Ovary (tissue), 10 donors: ENCODE measurements at places on chromosomes 2 and 18. TPM values are rescaled to one million over a fixed set of nuclear protein-coding genes. Genes with fewer than 3 reads are reported as not detected.

GRCh38 chr18:67969458-67969857 lies 452.9 kb upstream of the DSEL start:
- no peak for DNase-seq
- no peaks in the 10 kb centered on the region for H3K36me3 ChIP-seq
- no peak overlapping the region for H3K27ac ChIP-seq
- no peaks in the 10 kb centered on the region for H3K27me3 ChIP-seq
- H3K4me1 ChIP-seq: no peaks in the 10 kb centered on the region

- H3K4me3 ChIP-seq: no peak overlapping the region
- H3K27me3 ChIP-seq: no peaks in the 10 kb centered on the region
- no peak for DNase-seq
- H3K36me3 ChIP-seq: no peaks in the 10 kb centered on the region
- no peak overlapping the region for H3K27ac ChIP-seq
- no peaks in the 10 kb centered on the region for H3K4me1 ChIP-seq
These were observed 667.9 kb downstream of the BCL11A start for GRCh38 chr2:59885541-59885940.

DNA sequence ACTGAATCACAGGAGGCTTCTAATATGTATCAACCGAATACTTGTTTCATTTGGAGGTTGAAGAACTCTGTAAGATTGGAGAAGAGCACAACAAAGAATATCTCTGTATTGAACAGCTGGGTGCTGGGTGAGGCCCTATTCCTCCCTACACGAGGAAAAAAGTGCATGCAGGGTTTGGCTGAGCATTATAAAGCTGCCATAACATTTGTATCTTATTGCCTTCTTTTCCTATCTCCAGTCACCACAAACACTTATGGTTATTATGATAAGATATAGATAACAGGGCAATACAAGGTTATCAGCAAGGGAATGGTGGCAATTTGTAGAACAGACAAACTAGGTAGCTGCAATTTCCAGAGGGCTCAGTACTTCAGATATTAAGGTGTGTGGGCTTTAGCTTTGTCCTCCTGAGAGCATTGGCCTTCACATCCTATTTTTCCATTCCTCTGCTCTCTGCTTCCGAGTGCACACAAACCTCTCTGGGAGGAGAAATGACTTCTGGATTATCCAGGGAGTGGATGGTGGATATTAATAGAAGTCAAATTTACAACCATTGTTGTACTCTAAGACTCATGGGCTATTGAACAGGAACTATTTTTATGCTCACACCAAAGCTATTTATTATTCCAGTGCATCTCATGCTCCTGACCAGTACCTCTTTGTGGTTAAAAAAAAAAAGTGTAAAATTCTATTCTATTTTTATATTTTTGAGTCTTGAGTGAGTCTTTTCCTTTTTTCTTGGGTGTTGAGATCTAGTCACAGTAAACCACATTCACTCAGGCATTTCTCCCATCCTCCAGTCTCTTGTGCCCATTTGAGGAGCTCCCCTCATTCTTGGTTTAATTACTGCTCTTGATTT lies 248.4 kb downstream of the ETAA1 start:
- no peak overlapping the region for H3K27ac ChIP-seq
- no peak for DNase-seq
- H3K4me1 ChIP-seq: peaks cover 10% of the 10 kb centered on the region
- H3K4me3 ChIP-seq: no peak overlapping the region
- H3K27me3 ChIP-seq: no peaks in the 10 kb centered on the region

LINC00305 gene
- not detected for total RNA-seq

GRCh38 chr18:68340606-68341005 lies 374.3 kb downstream of the TMX3 start:
- no peaks in the 10 kb centered on the region for H3K36me3 ChIP-seq
- no peak overlapping the region for H3K4me3 ChIP-seq
- H3K4me1 ChIP-seq: no peaks in the 10 kb centered on the region
- no peaks in the 10 kb centered on the region for H3K27me3 ChIP-seq

GRCh38 chr18:360676-361075 lies 92.8 kb upstream of the THOC1 start:
- no peak overlapping the region for H3K4me3 ChIP-seq
- H3K36me3 ChIP-seq: no peaks in the 10 kb centered on the region
- DNase-seq: no peak

CHAC2 gene
- 1.5 TPM for total RNA-seq

GRCh38 chr18:67731851-67732250 lies 215.3 kb upstream of the DSEL start:
- H3K4me1 ChIP-seq: no peaks in the 10 kb centered on the region
- no peak overlapping the region for H3K27ac ChIP-seq
- no peak for DNase-seq
- no peaks in the 10 kb centered on the region for H3K36me3 ChIP-seq

- no peaks in the 10 kb centered on the region for H3K27me3 ChIP-seq
- no peak overlapping the region for H3K27ac ChIP-seq
- no peaks in the 10 kb centered on the region for H3K4me1 ChIP-seq
- no peak for DNase-seq
- H3K4me3 ChIP-seq: no peak overlapping the region
These were observed 659.5 kb downstream of the TSN start for GRCh38 chr2:122414902-122415301.

DNA sequence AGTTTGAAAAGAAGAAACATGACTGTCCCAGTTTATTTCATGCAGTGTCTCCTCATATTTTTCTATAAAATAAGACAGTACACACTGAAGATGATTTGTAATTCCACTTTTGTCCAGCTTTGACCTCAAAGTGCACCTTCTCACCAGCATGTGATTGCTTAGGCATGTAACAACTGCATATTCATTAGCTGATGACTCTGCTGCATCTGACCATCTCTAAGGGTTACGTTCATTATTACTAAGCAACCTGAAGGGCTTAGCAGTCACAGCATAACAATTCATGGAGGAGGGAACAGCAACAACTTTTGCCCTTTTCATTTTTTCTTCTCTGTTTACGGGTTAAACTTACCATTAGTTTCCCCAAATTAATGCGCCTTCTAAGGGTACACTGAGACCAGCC lies 330.6 kb upstream of the PIK3C3 start:
- H3K4me1 ChIP-seq: no peaks in the 10 kb centered on the region
- H3K36me3 ChIP-seq: no peaks in the 10 kb centered on the region
- DNase-seq: no peak
- no peak overlapping the region for H3K27ac ChIP-seq
- H3K4me3 ChIP-seq: no peak overlapping the region

DNA sequence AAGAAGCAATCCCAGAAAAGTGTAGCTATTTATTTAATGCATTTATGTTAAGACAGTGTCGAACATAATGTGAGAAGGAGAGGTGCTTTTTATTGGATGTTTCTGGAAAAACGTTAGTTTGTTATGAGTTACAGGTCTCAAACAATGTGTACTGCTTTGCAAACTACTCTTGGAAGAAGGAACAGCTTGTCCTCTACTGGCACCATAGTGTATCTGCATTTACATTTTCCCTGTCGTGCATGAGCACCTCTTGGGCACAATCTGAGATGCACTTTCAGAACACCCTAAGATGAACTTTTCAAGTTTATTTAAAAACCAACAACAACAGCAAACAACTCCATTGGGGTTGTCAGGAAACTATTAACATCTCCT lies 22.8 kb downstream of the CCNYL1 start:
- no peaks in the 10 kb centered on the region for H3K4me1 ChIP-seq
- no peaks in the 10 kb centered on the region for H3K27me3 ChIP-seq
- no peaks in the 10 kb centered on the region for H3K36me3 ChIP-seq
- H3K4me3 ChIP-seq: no peak overlapping the region

DNA sequence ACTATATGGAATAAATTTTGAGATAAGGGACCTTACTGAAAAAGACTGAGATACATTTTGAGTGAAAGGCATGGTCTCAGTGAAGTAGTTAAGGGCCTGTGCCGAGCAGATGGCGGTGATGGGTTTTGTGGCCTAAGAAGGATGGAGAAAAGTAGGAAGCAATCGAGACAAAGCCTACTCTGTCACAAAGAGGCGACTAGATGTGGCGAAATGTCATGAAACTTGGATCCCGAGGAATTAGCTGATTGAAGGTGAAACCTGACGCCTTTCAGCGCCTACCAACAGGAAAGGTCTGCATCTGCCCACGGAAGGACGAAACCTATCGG lies 558 bp upstream of the CEP192 start:
- H3K27me3 ChIP-seq: no peaks in the 10 kb centered on the region

DNA sequence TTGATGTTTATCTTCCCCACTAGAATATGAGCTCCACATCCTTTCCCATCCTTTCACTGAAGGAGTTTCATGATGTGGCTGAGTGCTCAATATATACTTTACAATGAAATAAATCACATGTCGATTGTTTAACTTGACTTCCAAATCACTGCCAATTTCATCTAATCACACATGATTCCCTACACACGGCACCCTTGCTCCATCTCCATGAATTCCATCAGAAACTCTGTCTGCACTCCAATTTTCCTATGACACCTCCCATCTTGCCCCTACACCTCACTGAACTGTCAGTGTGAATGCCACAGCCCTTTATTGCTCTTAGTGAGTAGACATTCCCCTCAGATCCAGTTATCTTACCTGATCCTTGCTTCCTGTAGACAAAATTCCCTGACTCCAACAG lies 366.0 kb downstream of the CMPK2 start:
- DNase-seq: no peak
- H3K4me1 ChIP-seq: no peaks in the 10 kb centered on the region
- no peaks in the 10 kb centered on the region for H3K36me3 ChIP-seq
- no peak overlapping the region for H3K4me3 ChIP-seq
- no peak overlapping the region for H3K27ac ChIP-seq

DNA sequence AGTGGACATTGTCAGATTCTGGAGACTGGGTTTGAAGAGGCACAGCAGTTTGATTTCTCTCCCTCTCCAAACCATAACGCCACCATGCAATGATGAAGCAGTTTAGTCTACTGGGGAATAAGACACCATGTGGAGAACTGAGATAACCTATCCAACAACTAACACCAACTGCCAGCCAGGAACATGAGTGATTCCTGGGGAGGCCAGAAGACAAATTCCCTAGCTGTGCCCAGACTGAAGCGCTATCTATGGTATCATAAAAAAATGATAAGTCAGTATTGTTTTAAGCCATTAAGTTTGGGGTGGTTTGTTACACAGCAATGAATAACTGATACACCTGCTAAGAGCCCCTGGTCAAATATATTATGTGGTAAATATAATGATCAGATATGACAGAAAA lies 129.3 kb downstream of the EXOC6B start:
- H3K4me1 ChIP-seq: peaks cover 7% of the 10 kb centered on the region
- H3K36me3 ChIP-seq: no peaks in the 10 kb centered on the region
- H3K27ac ChIP-seq: no peak overlapping the region
- no peaks in the 10 kb centered on the region for H3K27me3 ChIP-seq
- H3K4me3 ChIP-seq: no peak overlapping the region

DNA sequence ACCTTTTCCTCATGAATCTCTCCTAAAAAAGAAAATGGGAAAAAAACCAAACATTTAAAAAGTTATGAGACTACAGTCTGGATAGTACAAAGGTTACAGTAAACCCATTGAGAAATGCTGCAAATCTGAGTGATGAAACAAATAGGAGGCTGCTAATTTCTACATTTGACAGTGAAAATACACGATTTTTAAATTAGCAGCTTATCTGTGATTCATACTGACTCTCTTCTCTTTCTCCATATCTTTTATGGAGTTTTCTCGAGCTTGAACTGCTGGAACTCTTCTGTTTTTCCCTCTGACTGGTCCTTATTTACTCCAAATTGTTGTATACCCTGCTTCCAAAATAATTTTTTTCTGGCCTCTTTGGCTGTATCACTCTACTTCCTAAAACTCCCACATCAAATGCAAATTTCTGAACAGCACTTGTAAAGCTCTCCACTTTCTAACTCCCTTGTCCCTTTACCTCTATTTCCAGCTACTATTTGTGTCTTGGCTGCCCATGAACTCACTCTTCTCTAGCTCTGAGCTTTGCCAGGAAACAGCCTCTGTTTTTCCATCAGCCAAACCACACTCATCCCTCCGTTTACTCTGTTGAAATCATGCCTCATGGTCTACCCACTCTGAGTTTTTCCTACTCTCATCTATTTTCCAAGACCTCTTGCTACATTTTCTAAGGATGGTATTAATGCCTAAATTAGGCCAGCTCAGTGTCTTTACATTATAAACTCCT lies 73.7 kb downstream of the RBMS1 start:
- no peak overlapping the region for H3K4me3 ChIP-seq
- H3K27ac ChIP-seq: no peak overlapping the region
- H3K27me3 ChIP-seq: no peaks in the 10 kb centered on the region
- no peak for DNase-seq
- H3K4me1 ChIP-seq: peaks cover 8% of the 10 kb centered on the region
